ENCODE measurements at places on chromosomes 2 and 18.
A peak's percentile ranks its signal among the peaks of the same experiment; 100 is the strongest.

GRCh38 chr2:12421046-12421445 is 295.7 kb upstream of the TRIB2 start:
- no peak for DNase-seq

GRCh38 chr2:150735894-150736498 is 248.5 kb upstream of the RND3 start:
- no peak for DNase-seq

DNA sequence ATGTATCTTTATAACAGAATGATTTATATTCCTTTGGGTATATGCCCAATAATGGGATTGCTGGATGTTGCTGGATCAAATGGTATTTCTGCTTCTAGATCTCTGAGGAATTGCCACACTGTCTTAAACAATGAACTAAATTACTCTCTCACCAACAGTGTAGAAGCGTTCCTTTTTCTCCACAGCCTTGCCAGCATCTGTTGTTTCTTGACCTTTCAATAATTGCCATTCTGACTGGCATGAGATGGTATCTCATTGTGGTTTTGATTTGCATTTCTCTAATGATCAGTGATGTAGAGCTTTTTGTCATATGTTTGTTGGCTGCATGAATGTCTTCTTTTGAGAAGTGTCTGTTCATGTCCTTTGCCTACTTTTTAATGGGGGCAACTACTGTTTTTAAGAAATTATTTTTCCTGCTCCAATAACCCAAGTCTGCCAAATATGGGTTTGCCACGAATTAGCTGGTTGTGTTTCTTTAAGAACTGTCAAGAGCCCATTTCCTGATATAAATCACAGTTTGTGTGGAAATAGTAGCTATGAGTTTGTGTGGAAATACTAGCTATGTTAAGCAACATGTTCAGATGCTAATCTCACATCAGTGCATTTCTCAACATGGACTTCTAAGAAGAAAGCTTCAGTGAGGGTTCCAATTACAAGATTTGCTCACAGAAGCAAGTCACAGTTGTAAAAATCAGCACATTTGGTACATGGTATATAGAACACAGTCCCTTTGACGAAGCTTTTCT is 259.4 kb downstream of the ANAPC1 start:
- DNase-seq: no peak

- no peak for DNase-seq
Measured at GRCh38 chr2:35522450-35522849, 833.1 kb upstream of the CRIM1 start.

DNA sequence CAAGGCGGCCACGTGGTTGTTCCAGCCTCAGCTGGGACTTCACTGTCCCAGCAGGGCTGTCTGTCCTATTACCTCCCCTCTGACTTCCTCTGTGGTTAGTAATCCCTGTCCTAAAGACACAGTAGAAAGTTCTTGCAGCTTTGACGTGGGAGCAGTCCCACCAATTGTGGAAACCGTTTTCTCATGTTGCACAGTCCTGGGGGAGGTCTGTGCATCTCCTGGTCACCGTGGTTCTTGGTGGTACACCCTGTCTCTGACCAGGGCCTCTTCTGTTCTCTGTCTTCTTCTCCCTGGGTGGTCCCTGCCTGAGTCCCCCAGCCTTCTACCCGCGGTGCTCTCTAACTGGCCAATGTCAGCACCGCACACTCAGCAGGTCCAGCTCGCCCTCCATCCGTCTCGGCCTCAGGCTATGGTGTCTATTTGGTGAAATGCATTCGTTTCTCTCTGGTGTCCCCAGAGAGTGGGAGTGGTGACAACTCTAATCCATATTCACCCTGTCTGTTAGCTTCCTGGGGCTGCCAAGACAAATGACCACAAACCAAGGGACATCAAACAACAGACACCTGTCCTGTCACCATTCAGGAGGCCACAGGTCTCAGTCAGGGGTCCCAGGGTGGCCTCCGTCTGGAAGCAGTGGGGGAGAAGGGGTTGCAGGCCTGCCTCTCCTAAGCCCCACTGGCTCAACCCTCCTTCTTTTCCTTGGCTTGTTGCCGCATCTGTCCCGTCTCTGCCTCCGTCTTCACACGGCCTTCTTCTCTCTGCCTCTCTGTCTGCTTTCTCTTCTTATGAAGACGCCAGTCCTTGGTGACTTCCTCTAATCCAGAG is 99.8 kb downstream of the SH3BP4 start:
- peak; percentile 93 for DNase-seq

DNA sequence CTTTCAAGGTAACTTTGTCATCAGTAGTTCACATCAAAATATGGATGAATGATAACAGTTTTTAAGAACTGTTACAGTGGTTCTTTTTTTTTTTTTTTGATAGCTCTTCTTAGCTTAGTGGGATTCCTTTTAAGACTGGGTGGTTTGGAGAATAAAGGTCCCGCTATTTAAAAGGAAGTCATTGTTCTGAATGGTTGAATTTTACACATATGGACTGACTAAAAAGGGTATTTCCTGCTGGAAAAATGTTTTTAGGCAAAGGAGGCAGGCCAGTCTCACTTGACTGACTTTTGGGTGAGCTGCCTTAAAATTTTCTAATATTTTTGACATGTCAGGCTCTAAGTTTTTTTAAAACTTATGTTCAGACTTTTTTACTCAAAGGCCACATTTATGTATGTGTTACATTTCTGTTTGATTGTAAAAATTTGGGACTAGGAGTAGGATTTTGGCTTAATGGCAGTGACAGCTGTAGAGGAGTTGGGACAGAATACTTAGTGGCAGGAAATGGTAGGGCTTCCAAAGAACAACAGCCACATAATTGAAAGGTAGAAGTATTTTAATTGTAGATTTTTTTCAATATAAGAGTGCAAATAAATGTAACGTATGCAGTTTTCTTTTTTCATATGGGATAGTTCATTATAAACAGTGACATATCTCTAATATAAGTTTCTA is 13.7 kb downstream of the VAPA start:
- no peak for DNase-seq

DNA sequence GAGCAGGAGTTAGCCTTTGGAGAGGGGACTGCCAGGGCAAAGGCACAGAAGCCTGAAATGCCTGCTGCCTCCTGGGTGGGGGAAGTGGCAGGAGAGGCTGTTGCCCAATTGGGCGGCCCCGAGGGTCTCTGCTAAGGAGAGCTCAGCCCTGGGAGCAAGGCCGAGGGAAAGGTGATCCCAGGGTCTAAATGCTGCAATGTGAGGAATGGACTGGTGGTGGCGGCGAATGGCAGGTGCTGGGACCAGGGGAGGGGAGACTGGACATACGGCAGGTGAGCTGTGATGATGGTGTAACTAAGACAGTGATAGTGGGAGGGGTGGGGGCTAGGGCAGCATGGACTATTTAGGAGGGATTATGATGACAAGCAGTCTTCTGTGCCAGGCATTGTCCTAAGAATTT is 104.0 kb downstream of the DYSF start:
- DNase-seq: peak; percentile 69

DNA sequence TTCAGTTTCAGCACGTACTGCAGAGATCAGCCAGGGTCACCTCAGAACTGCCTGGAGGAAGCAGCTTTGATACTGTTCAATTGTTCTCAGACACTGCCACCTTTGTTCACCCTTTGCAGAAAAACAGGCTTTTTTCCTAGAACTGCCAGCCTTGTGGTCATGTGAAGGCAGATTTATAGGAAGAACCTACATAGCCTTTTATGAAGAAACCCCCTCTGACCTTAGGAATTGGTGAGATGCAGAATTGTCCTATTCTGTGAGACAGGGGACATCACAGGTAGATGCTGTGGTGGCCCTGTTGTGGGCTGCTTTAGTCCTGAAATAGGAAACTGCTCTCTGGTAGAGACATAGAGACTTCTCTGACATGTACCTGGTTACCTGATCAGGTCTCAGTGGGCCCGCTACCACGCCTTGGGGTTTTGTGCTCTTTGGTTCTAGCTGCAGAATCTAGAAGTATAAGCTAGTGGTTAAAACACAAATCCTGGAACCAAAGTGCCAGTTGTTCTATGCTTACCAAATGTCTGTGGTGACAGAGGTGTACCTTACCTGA is 206.6 kb downstream of the AGPS start:
- DNase-seq: no peak

GRCh38 chr2:7703543-7704144 is 786.4 kb downstream of the RNF144A start:
- no peak for DNase-seq

DNA sequence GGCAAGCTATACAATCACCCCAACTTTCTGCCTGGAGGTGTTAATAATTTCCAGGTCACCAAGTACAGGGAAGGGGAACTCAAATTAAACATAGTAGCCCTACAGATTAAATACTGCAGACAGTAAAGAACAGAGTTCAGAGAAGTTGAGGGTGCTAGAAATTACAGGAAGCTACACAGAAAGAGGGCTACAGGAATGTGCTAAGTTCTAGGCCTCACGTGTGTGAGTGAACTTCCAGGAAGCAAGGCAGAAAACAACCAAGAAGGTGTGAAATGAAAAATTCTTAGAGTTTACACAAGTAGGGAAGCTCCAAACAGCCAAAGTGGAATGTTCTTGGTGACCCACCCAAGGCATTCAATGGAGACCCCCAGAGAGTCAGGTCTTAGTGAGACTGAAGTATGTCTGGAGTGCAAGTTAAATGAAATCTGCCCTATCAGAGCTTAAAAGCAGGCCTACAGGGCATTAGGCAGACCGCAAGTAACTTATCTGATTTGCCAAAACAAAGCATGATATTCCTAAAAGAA is 58.1 kb upstream of the RNU4ATAC start:
- DNase-seq: no peak

- DNase-seq: no peak
Measured at GRCh38 chr2:196955036-196955435, 28.5 kb upstream of the PGAP1 start.

DNA sequence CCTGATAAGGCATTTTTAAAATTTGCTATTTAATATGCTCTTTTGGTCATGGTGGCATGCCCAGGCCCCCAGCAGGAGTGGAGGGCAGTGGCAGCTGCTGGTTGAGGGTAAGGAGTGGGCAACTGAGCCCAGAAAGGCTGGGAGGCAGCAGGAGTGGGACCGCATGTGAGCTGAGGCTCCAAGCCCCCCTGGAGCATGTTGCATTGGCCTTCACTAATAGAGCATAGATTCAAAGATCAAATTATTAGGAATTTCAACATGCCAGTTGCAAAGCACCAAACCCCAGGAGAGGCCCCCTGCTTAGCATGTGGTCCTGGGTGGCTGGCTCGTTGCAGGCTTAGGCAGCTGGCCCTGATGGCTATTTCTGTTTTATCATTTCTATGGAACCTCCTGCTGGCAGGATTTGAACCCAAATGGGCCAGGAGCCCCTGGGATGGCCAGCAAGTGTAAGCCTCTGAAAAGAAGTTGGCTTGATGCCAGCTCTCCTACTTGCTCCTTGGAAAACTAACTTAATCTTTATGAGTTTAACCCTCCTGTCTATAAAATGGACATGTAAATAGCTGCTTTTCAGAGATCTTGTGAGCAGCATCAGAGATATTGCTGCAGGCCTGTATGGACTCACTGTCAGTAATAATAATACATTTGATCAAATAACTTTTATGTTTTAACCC is 42.1 kb upstream of the TMEM131 start:
- no peak for DNase-seq

- DNase-seq: peak; percentile 70
Measured at GRCh38 chr2:15941481-15941850, 1.1 kb downstream of the MYCN start.

DNA sequence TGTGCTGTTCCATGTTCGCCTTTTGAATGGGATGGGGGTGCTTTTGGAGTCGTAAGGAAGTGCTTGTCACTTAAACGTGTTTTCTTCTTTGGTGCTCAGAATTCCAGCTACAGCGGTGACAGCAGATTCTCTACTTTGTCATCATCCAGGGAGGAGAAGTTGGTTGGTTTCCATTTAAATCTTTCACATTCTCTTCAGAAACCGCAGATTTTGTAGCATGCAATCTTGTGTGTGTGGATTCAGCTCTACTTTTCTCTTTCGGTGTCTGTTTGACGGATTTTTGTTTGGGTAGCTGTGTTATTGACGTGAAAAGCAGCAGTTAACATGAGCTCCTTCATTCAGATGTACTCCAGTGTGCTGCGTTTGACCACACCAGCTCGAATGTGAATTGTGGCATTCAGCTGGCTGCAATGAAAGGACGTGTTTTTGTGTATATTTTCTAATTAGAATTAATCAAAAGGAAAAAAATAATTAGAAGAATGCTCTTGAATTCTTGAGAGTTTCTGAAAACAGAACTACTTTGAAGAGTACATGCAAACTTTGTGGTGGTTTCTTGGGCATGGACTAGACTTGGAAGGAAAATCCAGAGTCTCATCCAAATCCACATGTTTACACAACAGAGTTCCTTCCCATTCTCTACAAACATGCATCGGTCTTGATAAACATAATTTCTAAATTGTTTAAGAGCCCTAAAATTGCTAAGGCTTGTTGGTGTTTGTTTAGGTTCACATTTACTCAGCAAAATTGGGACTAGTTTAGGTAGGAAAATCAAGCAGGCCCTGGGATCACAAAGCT is 68.7 kb upstream of the RBM44 start:
- DNase-seq: peak; percentile 88

DNA sequence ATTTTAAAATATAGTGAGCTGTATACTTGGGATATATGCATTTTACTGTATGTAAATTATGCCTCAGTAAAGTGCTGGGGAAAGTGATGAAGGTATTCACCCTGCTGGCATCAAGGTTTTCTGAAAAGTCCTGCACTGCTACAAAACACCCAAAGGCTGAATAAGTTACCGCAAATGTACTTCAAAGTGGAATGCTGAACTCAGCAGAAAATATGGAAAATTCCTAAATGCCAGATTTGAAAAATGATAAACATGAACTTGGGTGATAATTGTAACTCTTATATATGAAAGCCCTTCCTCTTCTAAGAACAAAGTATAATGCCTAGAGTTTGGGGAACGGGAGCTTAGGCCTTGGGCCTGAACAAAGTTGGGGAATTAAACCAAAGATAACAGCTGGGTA is 133.0 kb downstream of the GALNT1 start:
- DNase-seq: no peak

DNA sequence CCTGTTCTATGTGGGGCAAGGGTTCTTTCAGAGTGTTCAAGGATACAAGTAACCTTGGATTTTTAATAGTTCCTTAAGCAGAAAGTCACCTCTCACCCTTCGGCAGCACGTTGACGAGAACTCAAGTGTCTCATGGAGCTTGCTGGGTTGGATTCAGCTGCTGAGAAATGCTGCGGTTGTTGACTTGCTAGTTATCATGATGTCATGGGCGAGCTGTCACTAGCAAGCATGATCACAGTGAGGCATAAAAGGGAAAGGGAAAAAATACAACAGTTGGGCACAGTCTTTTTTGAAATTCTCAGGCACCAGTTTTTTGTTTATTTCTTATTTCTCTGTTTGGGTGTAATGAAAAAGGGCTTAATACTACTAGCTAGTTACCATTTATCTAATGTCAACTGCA is 53.2 kb downstream of the ADCYAP1 start:
- DNase-seq: no peak

Measured in osteoblast (primary cell).